ENCODE measurements at places on chromosomes 7 and 10. TPM values are rescaled to one million over a fixed set of nuclear protein-coding genes. Genes with fewer than 3 reads are reported as not detected.

The AFAP1L2 gene
- total RNA-seq, result 1.1 TPM

The ZCWPW1 gene
- 4.0 TPM for total RNA-seq

The CCAR1 gene
- total RNA-seq, result 72.7 TPM

The AKR1C8 gene
- total RNA-seq, result 0.33 TPM

The HHEX gene
- total RNA-seq, result 0.55 TPM

The SRRM3 gene
- total RNA-seq, result not detected

The CYREN gene
- total RNA-seq, result 43.6 TPM

The IGF2BP3 gene
- total RNA-seq, result 0.24 TPM

The FAM25A gene
- total RNA-seq, result not detected

The HOXA9 gene
- total RNA-seq, result 0.19 TPM

The MYL10 gene
- not detected for total RNA-seq

The OR2A5 gene
- not detected for total RNA-seq

DNA sequence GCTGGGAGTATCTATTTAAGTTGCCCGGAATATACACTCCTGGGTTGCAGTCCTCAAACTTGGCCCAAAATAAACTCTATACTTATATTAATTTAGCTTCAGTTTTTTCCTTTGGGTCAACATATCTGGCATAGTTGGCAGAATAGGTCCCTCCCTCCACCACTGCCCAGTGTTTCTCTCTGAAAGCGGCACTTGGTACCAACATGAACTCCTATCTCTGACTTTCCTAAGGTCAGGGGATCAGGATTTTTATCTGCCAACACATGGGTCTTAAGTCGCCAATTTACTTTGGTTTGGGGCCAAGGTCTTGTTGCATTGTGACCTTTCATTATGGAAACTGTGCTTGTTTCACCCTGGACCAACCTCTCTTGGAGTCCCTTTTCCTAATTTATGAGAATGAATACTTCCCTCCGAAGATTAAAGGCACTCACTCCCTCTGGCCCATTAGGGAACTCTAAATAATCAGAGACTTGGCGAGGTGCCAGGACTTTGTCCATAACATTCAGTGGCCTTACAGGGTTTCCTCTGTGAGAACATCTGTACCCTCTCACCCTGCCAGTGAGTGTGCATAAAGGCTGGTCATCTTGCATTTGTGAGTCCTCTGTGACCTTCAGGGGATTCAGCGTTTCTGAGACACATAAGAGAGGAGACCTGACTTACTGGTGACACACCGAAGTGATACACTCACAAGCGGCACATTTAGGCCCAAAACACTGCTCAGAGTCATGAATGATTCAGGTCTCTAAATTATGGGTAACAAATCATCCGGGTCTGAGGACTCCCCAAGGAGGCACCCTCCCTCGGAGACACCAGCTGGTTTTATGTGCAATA, 19.7 kb upstream of the FKBP9 start:
- no peaks in the 10 kb centered on the region for H3K27me3 ChIP-seq
- peak; percentile 14 for DNase-seq
- H3K27ac ChIP-seq, result no peak overlapping the region

- H3K4me3 ChIP-seq, result no peak overlapping the region
- H3K27me3 ChIP-seq, result peaks cover 6% of the 10 kb centered on the region
- H3K27ac ChIP-seq, result no peak overlapping the region
- no peaks in the 10 kb centered on the region for H3K4me1 ChIP-seq
- no peak for DNase-seq
Measured at GRCh38 chr10:113534423-113534822, 18.4 kb upstream of the HABP2 start.

DNA sequence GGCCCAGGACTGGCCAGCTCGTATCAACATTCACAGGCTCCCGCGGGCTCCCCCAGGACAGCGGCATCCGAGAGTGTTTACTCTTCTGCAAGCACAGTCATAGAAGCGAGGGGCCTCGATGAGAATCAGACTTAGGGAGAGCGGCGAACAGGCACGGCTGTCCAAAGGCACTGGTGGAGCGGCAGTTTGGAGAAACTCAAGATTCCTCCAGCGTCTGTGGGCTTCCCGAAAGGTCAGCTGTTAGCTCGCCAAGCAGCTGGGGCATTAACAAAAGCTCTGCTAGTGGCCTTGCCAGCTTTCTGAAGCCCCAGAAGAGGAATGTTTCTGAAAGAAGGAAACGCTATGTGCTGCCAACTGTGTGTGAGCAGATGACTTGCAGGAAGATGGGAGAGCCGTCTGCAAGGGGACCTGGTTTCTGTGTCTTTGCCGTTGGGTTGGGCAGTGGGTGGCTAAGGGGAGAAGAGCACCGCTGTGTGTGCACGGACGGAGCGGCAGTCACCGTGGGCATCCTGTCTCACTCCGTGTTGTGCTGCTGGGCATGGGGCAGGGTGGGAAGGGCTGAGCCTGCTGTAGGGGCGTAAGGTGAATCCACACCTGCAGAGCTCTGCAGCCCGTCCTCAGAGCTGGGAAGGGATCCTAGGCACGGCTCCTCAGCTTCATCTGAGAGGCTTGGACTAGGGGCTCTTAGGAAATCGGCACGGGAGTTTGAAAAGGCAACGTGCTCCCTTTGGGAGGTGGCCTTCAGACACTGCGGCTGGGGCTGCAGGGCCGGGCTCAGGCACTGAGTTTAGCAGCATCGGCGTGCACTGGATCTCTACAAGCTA, 42.1 kb downstream of the AMZ1 start:
- H3K27ac ChIP-seq, result no peak overlapping the region
- no peaks in the 10 kb centered on the region for H3K27me3 ChIP-seq
- H3K4me1 ChIP-seq, result peaks cover 14% of the 10 kb centered on the region
- DNase-seq, result peak; percentile 5
- no peak overlapping the region for H3K4me3 ChIP-seq

- peaks cover 1% of the 10 kb centered on the region for H3K36me3 ChIP-seq
- H3K27ac ChIP-seq, result peak overlapping the region; percentile 43
- no peak for DNase-seq
- H3K4me3 ChIP-seq, result no peak overlapping the region
Measured at GRCh38 chr7:128053023-128053422, 21.8 kb upstream of the LRRC4 start.

GRCh38 chr7:143429770-143430698, 13.2 kb upstream of the TAS2R60 start:
- no peak overlapping the region for H3K27ac ChIP-seq
- H3K4me1 ChIP-seq, result peaks cover 5% of the 10 kb centered on the region
- H3K36me3 ChIP-seq, result no peaks in the 10 kb centered on the region
- no peaks in the 10 kb centered on the region for H3K27me3 ChIP-seq
- no peak overlapping the region for H3K4me3 ChIP-seq

DNA sequence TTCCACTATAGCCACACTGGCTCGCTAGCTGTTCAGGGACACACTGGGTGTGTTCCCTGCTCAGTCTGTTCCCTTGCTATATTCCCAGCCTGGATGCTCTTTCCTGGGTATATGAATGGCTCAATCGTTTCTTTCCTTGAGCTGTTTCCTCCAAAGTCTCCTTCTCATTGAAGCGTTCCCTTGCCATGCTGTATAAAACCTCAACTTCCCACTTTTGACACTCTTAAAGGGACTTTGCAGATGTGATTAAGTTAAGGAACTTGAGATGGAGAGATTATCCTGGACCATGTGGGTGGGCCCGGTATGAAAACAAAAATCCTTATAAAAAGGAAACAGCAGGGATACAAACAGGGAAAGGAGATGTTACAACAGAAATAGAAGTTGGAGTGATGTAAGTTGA, 973.1 kb downstream of the LRMDA start:
- H3K4me3 ChIP-seq, result no peak overlapping the region
- no peaks in the 10 kb centered on the region for H3K27me3 ChIP-seq
- H3K4me1 ChIP-seq, result no peaks in the 10 kb centered on the region
- no peaks in the 10 kb centered on the region for H3K36me3 ChIP-seq

GRCh38 chr7:44893710-44894234, 8.4 kb upstream of the PURB start:
- H3K27me3 ChIP-seq, result no peaks in the 10 kb centered on the region
- H3K4me1 ChIP-seq, result peaks cover 28% of the 10 kb centered on the region
- no peak overlapping the region for H3K4me3 ChIP-seq

- no peak overlapping the region for H3K27ac ChIP-seq
- no peak for DNase-seq
- H3K4me3 ChIP-seq, result no peak overlapping the region
- H3K4me1 ChIP-seq, result no peaks in the 10 kb centered on the region
Measured at GRCh38 chr7:5320802-5321396, 38.2 kb downstream of the SLC29A4 start.

GRCh38 chr7:108413782-108414492, 42.3 kb downstream of the NRCAM start:
- H3K27ac ChIP-seq, result no peak overlapping the region
- peaks cover 22% of the 10 kb centered on the region for H3K27me3 ChIP-seq
- H3K4me3 ChIP-seq, result no peak overlapping the region
- peaks cover 5% of the 10 kb centered on the region for H3K4me1 ChIP-seq
- H3K36me3 ChIP-seq, result no peaks in the 10 kb centered on the region
- DNase-seq, result no peak

- peaks cover 2% of the 10 kb centered on the region for H3K27me3 ChIP-seq
- no peaks in the 10 kb centered on the region for H3K36me3 ChIP-seq
- DNase-seq, result no peak
- no peaks in the 10 kb centered on the region for H3K4me1 ChIP-seq
Measured at GRCh38 chr10:96260014-96260413, 11.4 kb downstream of the BLNK start.

DNA sequence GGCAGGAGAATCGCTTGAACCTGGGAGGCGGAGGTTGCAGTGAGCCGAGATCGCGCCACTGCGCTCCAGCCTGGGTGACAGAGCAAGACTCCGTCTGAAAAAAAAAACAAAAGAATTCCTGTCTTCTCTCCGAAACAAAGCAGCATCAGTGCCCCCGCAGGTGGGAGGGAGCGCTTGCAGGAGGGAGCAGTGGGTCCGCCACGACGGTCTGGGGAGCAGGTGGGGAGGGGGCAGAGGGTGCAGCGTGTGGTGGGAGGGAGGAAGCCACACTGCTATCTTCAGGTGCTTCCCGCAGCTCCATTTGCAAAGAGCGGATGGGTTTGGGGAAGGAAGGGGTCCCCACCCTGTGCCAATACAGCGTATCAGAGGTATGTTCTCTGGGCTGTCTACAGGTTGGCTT, 31.7 kb downstream of the LIMK1 start:
- DNase-seq, result no peak
- H3K36me3 ChIP-seq, result peaks cover 10% of the 10 kb centered on the region
- H3K4me3 ChIP-seq, result no peak overlapping the region
- no peak overlapping the region for H3K27ac ChIP-seq
- H3K27me3 ChIP-seq, result no peaks in the 10 kb centered on the region
- no peaks in the 10 kb centered on the region for H3K4me1 ChIP-seq

- H3K4me3 ChIP-seq, result no peak overlapping the region
- no peaks in the 10 kb centered on the region for H3K4me1 ChIP-seq
- DNase-seq, result no peak
- no peaks in the 10 kb centered on the region for H3K36me3 ChIP-seq
Measured at GRCh38 chr7:117755136-117755535, 118.1 kb downstream of the CTTNBP2 start.

DNA sequence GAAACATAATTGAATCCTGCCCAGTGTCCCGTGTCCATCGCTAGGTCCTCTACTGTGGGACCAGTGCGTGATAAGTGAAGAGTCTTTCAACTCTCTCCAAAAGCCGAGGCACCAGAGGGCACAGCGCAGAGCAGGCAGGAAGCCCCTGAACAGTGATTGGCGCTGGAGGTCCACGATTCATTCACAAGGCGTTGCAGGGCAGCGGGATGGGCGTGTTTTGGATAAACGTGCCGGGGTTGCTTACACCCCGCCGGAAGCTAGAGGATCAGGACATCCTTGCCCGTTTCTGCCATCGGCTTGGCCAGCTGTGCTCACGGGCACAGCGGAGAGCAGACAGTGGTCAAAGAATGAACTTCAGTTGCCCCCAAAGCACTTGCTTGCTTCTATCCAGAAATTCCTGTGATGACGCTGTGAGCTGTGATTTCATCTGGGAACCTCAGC, 86.0 kb upstream of the PFKP start:
- H3K27ac ChIP-seq, result no peak overlapping the region
- peaks cover 4% of the 10 kb centered on the region for H3K4me1 ChIP-seq

DNA sequence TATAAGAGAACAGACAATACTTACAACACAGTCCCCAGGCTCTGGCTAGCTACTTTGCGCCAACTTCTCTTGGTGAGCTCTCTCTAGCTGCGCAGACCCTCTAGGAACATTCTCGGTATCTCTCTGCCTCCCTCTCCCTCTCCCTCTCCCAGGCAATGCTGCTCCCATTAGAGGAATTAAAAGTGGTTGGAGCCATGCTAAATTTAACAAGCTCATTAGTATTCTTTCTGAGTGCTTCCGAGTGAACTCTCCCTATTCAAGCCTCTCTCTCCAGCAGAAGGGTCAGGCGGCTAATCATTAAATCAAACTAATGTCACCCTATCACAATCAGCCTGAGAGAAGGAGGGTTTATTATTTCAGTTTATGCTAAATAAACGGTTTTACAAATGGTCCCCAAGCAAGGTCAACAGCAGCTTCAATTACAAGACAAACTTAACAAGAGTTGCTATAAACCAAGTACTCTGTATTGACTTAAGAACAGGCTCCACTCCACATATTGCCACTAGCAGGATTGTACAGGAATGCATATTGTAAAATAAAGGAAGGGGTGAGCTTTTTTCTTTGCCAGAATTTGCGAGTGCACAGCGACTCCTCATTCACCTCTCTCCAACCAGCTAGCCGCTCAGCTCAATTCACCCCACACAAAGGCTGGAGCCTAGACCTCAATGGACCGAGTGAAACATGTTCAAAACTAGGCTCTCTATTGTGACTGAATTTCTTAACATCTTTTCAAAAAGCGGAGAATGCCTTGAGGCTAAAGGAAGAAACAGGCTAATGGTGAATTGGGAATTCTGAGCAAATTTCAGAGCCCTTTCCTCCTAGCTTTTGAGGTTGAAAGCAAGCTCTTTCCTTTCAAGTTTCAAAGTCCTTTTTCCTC, 84.4 kb downstream of the GLI3 start:
- no peak overlapping the region for H3K4me3 ChIP-seq
- no peaks in the 10 kb centered on the region for H3K4me1 ChIP-seq
- no peak for DNase-seq
- H3K36me3 ChIP-seq, result no peaks in the 10 kb centered on the region

DNA sequence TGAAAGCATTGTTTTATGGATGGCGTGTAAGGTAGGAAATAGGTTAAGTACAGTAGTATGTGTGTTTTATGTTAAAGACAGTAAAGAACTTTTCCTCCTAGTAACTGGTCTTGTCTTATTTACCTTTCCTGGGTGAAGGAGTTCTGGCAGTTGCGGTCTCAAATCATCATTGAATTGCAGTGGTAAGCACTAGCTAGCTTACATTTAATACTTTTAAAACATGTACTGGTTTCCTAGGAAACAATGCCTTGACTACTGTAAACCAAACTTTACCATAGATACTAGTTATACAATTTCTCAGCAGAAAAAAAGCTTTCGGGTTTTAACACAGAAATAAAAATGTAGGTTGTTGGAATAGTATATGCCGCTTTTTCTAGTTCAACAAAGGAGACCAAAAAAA, 37.7 kb downstream of the PRKG1 start:
- H3K27ac ChIP-seq, result no peak overlapping the region
- H3K4me1 ChIP-seq, result no peaks in the 10 kb centered on the region
- no peaks in the 10 kb centered on the region for H3K27me3 ChIP-seq
- no peak overlapping the region for H3K4me3 ChIP-seq

GRCh38 chr7:112140600-112140999, 65.6 kb downstream of the DOCK4 start:
- no peak overlapping the region for H3K27ac ChIP-seq
- peaks cover 3% of the 10 kb centered on the region for H3K27me3 ChIP-seq
- no peaks in the 10 kb centered on the region for H3K36me3 ChIP-seq
- DNase-seq, result no peak

All from activated CD4-positive, alpha-beta memory T cell treated with anti-CD3 and anti-CD28 coated beads for 36 hours (primary cell).